Substantia nigra (tissue), 51 donors: ENCODE measurements at places on chromosomes 6 and 20.

GRCh38 chr20:23152308-23152892, 66.3 kb upstream of the CD93 start:
- no peak for DNase-seq

DNA sequence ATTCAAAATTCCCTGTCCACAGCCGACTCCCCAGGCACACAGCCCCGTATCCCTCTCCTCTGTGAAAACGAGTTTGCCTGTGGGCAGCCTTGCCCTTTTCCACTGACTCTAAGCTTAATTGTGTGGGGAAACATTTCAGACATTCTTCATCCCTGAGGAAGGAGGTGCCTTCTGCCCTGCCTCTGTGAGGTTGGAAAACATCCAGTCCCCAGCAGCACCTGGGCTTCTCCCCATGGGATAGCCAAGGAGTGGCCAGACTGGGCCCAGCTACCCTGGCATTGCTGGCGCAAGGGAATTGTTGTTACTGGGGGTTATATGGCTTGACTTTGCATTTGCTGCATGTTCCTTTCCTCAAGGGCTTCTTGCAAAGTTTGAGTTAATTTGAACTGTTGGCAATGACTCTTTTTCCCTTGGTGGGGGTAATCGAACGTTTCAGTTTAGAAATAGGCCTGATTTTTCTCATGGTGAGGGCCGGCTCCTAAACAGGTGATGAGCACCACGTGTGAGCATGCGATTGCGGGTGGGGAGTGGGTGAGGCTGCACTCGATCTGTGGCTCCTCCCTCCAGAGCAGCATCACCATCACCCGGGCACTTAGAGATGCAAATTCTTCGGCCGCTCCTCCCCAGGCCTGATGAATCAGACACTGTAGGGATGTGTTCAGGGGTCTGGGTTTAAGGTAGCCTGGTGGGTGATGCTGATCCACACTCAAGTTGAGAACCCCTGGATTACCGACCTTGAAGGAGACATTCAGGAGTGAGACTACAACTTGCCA, 29.9 kb downstream of the GABRR2 start:
- no peak for DNase-seq

DNA sequence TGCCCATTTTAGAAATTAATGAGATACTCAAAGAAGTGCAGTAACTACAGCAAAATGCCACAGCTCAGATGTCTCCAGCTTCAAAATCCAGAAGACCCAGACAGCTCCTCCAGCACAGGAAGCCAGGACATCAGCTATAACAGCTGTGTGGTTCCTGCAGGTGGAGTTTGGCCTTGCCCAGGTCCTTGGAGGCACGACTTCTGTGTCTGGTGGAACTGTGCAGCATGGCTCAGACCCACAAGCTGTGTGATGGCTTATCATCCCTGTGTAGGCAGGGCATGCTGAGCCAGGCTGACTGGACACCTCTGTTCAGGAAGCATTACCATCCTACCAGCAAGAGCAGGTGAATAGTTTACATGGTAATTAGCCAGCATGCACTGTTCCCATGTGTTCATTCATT, 26.5 kb upstream of the CD93 start:
- no peak for DNase-seq

GRCh38 chr6:45987856-45988255, 27.8 kb downstream of the CLIC5 start:
- DNase-seq = no peak

GRCh38 chr20:36399147-36399968, 93.2 kb downstream of the DLGAP4 start:
- DNase-seq = no peak

DNA sequence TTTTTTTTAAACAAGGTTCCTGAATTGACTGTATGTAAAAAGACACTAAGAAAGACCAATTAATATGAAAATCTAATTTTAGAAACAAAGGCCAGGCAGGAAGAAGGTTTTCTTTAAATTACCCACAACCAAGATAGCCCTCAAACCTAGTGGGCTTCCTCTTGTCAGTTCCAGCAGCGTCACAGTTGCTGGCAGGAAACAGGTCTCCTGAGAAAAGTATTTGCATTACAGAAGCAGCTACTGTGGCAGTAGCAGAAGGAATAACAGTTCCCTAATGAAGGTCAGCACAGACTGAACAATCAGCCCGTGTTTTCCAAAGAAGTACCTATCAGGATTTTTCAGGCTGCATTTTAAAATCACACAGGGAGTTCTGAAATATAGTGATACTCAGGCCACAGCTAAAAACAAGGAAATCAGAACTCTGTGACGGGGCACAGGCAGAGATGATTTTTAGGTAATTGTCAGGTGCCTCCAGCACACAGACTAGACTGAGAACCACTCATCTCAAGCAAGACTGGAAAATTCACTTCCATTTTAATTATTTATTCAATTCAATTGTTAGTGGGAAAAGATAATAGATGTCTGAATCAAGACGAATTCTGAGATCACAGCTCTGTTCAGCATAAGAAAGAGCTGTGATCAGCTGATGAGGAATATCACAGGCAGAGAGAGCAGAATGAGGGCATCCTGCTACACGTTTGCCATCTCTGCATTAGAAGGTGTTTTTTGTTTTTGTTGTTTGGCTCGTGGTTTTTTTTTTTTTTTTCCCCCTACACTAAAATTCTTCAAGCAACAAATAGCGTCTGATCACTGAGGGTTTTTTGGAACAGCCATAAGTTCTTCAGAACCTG, 230.5 kb upstream of the KHDRBS2 start:
- no peak for DNase-seq

DNA sequence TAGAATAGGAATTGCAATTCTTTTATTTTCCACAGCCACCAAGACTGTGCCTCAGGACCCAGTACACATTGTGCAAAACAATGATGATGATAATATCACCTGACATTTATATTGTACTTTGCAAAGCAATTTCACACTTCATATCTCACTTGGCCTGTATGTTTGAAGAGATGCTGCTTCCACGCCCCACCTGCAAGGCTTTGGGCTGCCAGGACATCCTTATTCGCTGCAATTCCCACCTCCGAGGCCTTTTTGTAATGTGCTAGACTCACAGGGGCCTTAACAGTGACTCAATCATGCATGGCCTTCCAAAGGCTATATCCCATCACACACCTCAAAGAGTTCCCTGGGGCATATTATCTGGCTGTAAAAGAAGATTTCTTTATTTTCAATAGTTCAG, 200.9 kb downstream of the MYLK4 start:
- DNase-seq = no peak

- DNase-seq = no peak
These were observed 16.4 kb upstream of the STX16 start for GRCh38 chr20:58634521-58635278.
